GM12878 (cell line): ENCODE measurements at places on chromosomes 11 and 22.
A peak's percentile ranks its signal among the peaks of the same experiment; 100 is the strongest.

DNA sequence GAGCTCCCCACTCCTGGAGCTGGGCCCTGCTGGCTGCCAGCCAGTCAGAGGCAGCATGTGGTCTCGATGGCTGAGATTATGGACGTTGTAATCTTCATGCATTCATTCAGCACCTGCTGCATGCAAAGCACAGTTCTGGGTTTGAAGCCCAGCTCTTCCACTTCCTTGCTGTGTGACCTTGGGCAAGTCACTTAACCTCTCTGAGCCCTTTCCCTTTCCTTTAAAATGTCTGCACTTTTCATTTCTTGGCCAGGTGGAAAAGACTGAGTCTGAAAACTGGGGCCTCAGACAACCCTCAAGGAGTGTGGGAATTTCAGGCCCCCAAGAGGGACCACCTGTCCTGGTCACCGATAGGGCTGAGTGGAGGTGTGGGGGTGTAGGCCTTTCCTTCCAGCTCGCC is 24.6 kb upstream of the MYEOV start:
- DNase-seq = no peak
- H3K27ac ChIP-seq = no peak overlapping the region
- no peaks in the 10 kb centered on the region for H3K27me3 ChIP-seq
- H3K4me1 ChIP-seq = no peaks in the 10 kb centered on the region
- no peak overlapping the region for H3K4me3 ChIP-seq
- H3K36me3 ChIP-seq = no peaks in the 10 kb centered on the region

- H3K36me3 ChIP-seq = no peaks in the 10 kb centered on the region
- H3K27ac ChIP-seq = no peak overlapping the region
- no peaks in the 10 kb centered on the region for H3K27me3 ChIP-seq
- DNase-seq = no peak
- no peaks in the 10 kb centered on the region for H3K4me1 ChIP-seq
Measured at GRCh38 chr11:3136546-3137455, 28.3 kb downstream of the OSBPL5 start.

DNA sequence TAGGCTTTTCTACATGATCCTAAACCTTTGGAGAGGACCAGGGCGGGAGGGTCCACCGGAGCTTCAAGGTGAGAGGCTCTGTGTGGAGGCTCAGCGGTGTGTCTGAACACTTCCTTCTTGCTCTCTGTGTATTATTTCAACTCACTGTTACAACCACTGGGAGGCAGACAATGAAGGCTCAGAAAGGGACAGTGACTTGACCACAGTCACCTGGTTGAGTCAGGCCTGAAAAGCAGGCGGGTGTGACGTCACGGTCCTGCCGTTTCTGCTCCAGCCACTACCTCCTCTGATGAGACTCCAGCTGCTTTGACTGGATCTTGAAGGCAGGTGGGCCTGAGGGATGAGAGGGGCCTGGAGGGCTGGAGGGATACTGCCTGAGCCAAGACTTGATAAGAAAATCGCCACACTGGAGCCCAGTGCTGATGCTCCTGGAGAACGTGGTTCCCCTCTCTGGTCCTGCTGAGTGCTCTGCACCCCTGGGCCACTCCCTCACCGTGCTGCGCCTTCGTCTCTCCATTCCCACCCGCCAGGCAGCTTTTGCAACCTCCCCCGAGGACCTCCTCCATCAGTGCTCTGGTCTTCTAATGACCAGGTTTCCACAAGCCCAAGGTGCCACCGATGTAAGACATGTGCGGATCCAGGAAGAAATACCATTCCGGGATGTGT is 27.9 kb downstream of the KCNC1 start:
- no peaks in the 10 kb centered on the region for H3K36me3 ChIP-seq
- H3K27me3 ChIP-seq = no peaks in the 10 kb centered on the region
- peak; percentile 2 for DNase-seq
- H3K4me3 ChIP-seq = no peak overlapping the region
- no peaks in the 10 kb centered on the region for H3K4me1 ChIP-seq

DNA sequence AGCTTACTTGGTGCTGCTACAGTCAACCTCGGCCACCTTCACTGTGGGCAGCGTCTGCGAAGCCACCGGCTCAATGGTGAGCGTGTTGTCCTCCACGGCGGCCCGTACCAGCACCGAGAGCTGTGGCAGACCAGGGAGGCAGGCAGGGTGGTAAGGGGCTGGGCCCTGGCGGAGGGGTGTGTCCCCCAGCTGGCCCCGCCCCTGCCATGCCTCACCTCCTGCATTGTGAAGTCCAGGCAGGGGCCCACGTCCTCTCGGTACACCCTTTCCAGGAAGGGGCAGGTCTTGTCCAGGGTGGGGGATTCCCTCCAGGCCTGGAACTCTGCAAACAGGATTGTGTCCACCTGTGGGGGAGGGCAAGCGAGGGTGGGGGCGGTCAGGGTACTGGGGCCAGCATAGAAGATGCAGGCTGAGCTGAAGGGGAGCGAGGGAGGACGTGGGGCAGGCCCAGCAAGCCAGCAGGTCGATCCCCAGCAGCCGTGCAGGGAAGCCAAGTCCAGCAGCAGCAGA is 12.8 kb downstream of the RAB3IL1 start:
- no peaks in the 10 kb centered on the region for H3K36me3 ChIP-seq
- no peak overlapping the region for H3K27ac ChIP-seq
- no peaks in the 10 kb centered on the region for H3K4me1 ChIP-seq
- peaks cover 1% of the 10 kb centered on the region; the same call in 1 of the 2 replicates for H3K27me3 ChIP-seq

GRCh38 chr22:46536537-46537224 is 739 bp downstream of the CELSR1 start:
- H3K27ac ChIP-seq = no peak overlapping the region
- no peak overlapping the region for H3K4me3 ChIP-seq
- DNase-seq = no peak
- H3K4me1 ChIP-seq = no peaks in the 10 kb centered on the region
- no peaks in the 10 kb centered on the region for H3K36me3 ChIP-seq
- peaks cover 10% of the 10 kb centered on the region; the same call in 1 of the 2 replicates for H3K27me3 ChIP-seq
